ENCODE measurements at places on chromosomes 7 and 10.

DNA sequence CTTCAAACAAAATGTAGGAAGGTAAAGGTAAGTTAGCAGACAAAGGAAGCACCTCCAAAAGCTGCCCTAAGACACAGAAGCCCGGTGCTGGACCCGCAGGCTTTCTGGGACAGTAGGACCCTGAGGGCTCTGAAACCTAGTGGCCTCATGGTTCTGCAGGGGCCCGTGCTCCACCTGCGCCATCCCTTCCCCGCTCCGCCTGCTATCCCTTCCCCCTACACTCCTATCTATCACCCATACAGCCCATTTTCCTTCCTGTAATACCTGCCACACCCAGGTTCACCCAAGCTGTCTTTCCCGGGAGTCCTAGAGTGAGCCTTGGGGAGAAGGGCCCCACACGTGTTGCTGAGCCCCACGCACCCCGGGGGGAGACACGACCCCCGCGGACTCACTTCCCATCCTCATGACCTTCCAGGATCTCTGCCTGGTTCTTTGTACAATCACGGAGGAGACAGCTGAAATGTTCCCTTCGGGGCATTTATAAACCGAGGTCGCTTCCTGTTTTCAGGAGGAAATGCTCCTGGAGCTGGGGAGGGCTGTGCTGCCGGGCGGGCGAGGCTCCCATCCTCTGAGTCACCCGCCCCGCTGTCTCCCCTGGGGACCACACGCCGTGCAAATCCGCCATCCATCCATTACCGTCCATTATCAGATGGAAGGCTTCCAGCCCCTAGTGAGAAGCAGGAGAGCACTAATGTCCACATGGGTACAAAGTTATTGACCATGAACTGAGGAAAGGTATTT, 251.7 kb upstream of the PITRM1 start:
- H3K27ac ChIP-seq, result no peak overlapping the region
- H3K36me3 ChIP-seq, result no peaks in the 10 kb centered on the region
- H3K4me1 ChIP-seq, result no peaks in the 10 kb centered on the region
- no peaks in the 10 kb centered on the region for H3K27me3 ChIP-seq
- no peak for DNase-seq

- DNase-seq, result no peak
- no peak overlapping the region for H3K4me3 ChIP-seq
- no peaks in the 10 kb centered on the region for H3K27me3 ChIP-seq
- H3K27ac ChIP-seq, result 0 out of 2 replicates have a peak overlapping the region, but pooled peaks have one; percentile 4
- H3K36me3 ChIP-seq, result no peaks in the 10 kb centered on the region
Measured at GRCh38 chr7:130912862-130913638, 179.0 kb upstream of the KLF14 start.

- H3K4me3 ChIP-seq, result no peak overlapping the region
- peaks cover 24% of the 10 kb centered on the region for H3K36me3 ChIP-seq
- no peak for DNase-seq
Measured at GRCh38 chr7:99478464-99479440, 6.1 kb downstream of the ZNF789 start.

DNA sequence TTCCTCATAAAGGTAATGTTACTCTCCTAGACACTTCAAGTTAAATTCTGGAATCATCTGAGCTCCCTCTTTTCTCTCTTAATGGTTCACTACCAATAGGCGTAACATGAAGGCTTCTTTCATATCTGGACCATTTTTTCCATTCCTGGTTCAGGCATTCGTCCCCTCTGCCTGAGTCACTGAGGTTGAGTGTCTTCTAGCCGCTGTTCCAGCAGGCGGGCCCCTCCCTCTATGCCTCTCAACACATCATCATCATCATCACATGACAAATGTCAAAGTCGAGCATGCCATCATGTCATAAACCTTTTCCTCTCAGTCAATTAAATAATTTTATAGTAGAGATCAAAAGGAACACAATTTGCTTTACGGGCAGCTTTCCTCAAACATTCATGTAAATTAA, 168.9 kb upstream of the ASAH2 start:
- peaks cover 8% of the 10 kb centered on the region for H3K4me1 ChIP-seq
- no peaks in the 10 kb centered on the region for H3K27me3 ChIP-seq

DNA sequence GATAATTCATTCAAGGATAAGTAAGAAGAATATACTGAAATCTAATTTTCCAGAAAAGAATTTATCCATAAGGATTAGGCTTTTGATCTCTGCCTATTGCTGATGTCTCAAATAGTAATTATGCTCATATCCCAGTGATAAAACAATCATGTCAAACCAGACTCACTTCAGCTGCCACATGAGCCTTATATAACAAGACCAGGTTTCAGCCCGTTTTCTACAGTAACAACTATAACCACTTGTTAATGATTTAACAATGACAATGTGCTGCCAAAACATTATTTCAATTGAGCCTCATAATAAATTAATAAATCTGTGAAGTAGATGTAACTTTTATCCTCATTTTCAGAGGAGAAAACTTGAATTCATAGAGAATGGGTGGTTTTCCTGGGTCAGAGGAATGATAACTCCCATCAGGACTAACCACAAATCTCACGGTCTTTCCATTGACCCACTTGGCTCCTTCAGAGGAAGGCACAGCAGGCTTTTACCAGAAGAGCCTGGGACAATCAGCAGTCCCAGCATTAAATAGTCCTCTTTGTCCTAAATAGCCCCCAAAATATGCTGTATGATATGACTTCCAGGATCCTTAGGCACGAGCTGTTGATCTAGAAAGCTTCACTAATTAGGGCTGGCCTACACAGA, 42.5 kb upstream of the SLIT1 start:
- H3K27ac ChIP-seq, result no peak overlapping the region
- no peaks in the 10 kb centered on the region for H3K27me3 ChIP-seq
- H3K4me1 ChIP-seq, result no peaks in the 10 kb centered on the region

DNA sequence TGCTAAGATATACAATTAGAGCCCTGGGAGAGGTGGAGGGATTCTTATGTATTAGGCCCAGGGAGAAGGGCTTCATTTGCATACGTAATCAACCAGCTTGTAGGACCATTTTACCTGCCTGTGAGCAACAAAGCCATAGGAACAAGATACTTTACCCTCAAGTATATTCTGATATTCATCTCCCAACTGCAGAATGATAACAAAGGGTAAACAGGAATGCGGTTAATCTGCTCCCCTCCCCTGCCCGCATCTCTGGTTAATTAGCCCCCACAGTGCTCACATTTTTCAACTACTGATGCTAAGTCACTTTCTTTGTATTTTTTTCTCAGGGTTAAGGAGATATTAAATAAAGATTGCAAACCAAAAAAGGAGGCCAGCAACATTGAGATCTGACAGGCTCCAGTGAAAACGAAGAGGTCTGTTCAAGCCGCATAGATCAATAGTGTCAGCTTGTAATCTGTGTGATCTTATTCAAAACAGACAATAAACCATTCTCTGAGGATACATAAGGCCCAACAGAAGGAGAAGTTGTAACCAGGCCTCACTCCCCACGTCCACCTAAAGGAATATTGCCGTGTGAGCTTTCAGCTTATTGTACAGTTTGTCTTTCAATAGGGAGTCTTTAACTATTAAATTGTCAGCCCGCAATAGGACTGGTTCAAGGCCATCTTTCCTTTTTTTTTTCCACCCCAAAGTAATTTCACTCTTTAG, 203.4 kb downstream of the RAPGEF5 start:
- H3K4me1 ChIP-seq, result peaks cover 3% of the 10 kb centered on the region
- peaks cover 14% of the 10 kb centered on the region for H3K36me3 ChIP-seq
- 0 out of 2 replicates have a peak overlapping the region, but pooled peaks have one; percentile 49 for H3K27ac ChIP-seq
- H3K4me3 ChIP-seq, result no peak overlapping the region
- DNase-seq, result no peak

DNA sequence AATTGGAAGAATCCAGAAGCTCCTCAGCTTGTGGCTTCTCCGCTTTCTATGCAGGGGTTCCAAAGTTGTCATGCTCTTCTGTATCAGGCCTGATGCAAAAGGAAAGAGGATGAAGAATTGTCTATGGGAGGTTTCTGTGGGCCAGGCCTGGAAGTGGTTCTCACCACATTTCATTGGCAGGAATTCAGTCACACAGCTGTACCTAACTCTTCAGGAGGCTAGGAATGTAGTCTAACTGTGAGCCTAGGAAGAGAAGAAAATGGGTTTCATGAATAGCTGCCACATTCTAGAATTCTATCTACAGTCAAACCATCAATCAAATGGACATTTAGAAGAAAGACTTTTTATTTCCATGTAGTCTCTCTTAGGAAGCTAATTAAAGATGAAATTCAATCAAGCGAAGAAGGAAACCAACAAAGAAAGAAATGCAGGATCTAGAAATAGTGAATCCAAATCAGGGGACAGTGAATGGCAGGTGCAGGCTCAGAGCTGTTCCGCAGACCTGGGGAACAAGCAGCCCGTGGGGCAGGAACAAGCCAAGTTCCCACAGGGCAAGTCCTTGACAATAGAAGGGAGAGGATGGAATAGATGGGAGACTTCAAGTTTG, 25.4 kb upstream of the USP6NL start:
- H3K36me3 ChIP-seq, result no peaks in the 10 kb centered on the region
- no peak overlapping the region for H3K27ac ChIP-seq
- DNase-seq, result no peak
- H3K4me1 ChIP-seq, result no peaks in the 10 kb centered on the region

- H3K27me3 ChIP-seq, result no peaks in the 10 kb centered on the region
- DNase-seq, result no peak
- H3K27ac ChIP-seq, result no peak overlapping the region
- H3K4me1 ChIP-seq, result no peaks in the 10 kb centered on the region
- no peaks in the 10 kb centered on the region for H3K36me3 ChIP-seq
Measured at GRCh38 chr7:140593672-140593982, 47.0 kb downstream of the DENND2A start.

- no peak within 1 kb of the TSS for H3K27ac ChIP-seq
- no peaks in the 10 kb centered on the region for H3K4me1 ChIP-seq
- no peak within 1 kb of the TSS for H3K4me3 ChIP-seq
- no peaks in the 10 kb centered on the region for H3K27me3 ChIP-seq
- H3K36me3 ChIP-seq, result no peaks in the 10 kb centered on the region
Measured at GRCh38 chr7:135748770-135749169, at the start of gene FAM180A. TSS of gene FAM180A (minus strand) at chr7:135748813. CDS start at chr7:135748580, 233 bp downstream.

GRCh38 chr10:56012101-56012500, 349.0 kb downstream of the ZWINT start:
- H3K27me3 ChIP-seq, result no peaks in the 10 kb centered on the region
- no peaks in the 10 kb centered on the region for H3K36me3 ChIP-seq
- no peak overlapping the region for H3K4me3 ChIP-seq
- DNase-seq, result no peak

- no peak overlapping the region for H3K4me3 ChIP-seq
- H3K27ac ChIP-seq, result no peak overlapping the region
- H3K36me3 ChIP-seq, result no peaks in the 10 kb centered on the region
- no peaks in the 10 kb centered on the region for H3K27me3 ChIP-seq
- no peaks in the 10 kb centered on the region for H3K4me1 ChIP-seq
Measured at GRCh38 chr7:18289788-18290187, 205.8 kb upstream of the HDAC9 start.

DNA sequence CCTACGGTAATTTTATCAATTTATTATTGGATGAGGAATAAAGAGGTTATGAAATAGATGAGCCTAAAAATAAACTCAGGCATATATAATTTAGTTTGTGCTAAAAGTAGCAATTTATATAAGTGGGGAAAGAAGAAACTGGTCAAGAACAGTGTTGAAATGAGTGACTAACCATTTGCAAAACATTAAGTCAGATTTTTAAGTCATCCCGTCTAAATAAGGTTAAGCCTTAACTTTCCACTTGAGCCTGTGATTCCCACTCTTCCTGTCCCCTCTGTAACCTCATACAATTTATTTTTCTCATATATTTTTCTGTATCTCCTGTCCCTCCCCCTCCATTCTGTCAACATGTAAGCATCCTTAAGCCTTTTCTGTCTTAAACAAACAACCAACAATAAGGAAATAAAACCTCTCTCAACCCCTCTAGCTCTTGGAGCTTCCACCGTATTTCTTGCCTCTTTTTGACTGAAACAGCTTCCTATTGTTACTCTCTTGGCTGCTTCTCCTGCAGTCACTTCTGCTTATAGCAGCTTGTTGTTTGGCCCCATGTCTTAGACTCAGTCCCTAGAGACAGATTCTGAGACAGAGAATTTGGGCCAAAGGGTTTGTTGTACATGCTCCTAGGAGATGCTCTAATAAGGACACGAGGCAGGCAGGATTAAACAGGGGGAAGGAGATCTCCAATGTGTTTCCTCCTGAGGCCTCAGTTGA, 109.7 kb downstream of the GNAI1 start:
- H3K4me1 ChIP-seq, result no peaks in the 10 kb centered on the region
- H3K27me3 ChIP-seq, result no peaks in the 10 kb centered on the region
- H3K36me3 ChIP-seq, result no peaks in the 10 kb centered on the region
- DNase-seq, result no peak
- H3K27ac ChIP-seq, result no peak overlapping the region
- no peak overlapping the region for H3K4me3 ChIP-seq

DNA sequence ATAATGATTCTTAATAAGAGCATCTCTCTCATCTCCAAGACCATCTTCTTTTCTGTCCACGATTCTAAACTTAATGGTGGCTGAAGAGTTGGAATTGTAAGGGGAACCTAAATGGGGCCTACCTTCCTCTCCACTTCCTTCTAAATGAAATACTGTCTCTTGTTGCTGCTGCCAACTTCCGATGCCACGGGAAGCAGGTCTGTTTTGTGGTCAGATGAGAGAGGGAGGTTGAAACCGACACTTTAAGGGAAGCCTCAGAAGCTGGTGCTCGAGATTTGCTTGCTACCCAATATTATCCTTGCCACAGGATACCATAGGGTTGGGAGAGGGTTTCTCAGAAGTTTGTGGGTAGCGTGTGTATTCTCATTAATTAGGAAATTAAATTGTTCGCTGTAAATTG, 464.1 kb downstream of the SUGCT start:
- H3K36me3 ChIP-seq, result no peaks in the 10 kb centered on the region
- H3K4me1 ChIP-seq, result no peaks in the 10 kb centered on the region
- DNase-seq, result no peak
- no peak overlapping the region for H3K27ac ChIP-seq
- no peaks in the 10 kb centered on the region for H3K27me3 ChIP-seq

GRCh38 chr10:117830205-117830604, 216.5 kb downstream of the RAB11FIP2 start:
- no peak overlapping the region for H3K4me3 ChIP-seq
- DNase-seq, result no peak
- H3K36me3 ChIP-seq, result no peaks in the 10 kb centered on the region
- H3K4me1 ChIP-seq, result peaks cover 5% of the 10 kb centered on the region
- H3K27me3 ChIP-seq, result no peaks in the 10 kb centered on the region
- no peak overlapping the region for H3K27ac ChIP-seq

DNA sequence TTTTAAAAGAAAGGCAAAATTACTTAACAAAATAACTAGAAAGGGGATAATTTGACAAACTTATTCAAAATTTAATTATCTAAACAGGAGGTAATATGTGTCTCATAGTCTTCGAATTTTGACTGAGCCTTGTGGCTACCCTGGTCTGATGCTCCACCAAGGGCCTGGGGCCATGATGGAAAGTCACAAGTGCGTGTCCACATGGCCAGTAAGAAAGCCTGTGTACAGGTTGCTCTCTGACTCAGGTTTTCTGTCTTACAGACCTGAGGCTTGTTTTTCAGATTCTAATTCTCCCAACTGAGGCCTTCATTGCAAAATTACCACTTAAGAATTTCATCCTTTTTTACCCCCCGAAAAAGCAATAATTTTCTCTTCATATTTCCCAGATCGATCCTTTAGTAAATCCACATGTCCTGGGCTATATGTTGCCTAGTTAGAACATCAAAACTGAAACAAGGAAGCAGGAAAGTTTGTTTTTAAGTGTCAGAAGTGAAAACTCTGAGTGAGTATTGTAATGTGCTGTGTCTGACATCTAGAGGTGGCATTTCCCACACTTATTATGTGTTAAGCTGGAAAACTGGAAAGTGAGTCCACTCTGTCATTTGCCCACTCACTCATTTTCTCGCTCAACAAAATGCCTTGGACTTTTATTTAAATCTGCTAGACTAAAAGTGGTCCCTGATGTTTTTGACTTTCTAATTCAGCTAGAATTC, 10.0 kb downstream of the CYP3A43 start:
- H3K36me3 ChIP-seq, result no peaks in the 10 kb centered on the region
- peaks cover 16% of the 10 kb centered on the region for H3K4me1 ChIP-seq
- no peak overlapping the region for H3K27ac ChIP-seq
- H3K27me3 ChIP-seq, result no peaks in the 10 kb centered on the region
